ENCODE measurements at places on chromosomes 7 and 10.

- DNase-seq = no peak
These were observed 155.3 kb downstream of the C10orf105 start for GRCh38 chr10:71564194-71564820.

- no peak for DNase-seq
These were observed 5.5 kb downstream of the CPA5 start for GRCh38 chr7:130349911-130350782.

DNA sequence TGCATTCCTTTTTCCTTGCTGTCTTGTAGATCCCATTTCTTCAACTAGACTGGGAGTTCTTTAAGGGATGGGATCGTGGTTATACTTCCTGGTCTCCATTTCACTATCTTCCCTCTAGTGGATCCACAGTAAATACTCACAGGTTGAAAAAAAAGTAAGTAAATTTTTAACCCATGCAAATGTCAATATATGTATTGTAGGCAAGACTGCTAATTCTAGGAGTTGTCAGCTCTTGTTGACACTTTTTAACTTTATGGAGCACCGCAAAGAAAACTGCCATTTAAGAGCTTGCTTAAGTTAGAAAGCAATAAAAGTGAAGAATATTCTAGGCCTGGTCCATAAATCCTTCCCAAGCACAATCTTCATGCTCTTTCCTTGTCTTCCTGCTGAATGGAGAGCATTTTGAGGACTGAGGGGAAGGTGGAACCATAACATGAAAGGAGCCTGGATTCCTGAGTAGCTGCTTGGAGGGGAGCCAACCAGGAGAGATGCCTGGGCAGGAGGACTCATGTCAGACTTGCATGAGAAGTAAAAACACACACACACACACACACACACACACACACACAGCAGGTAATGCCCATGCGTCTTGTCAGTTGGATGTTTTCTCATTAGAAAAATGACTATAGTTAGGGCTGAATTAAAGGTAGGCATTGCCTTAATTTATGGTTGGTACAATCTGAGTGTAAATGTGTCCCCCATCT is 32.2 kb downstream of the VWA2 start:
- no peak for DNase-seq

GRCh38 chr10:90168244-90168643 is 466.9 kb downstream of the KIF20B start:
- no peak for DNase-seq

GRCh38 chr7:20783700-20784387 is 2.8 kb downstream of the SP8 start:
- no peak for DNase-seq

GRCh38 chr10:84173501-84173929 is at the start of gene GPR15LG:
GPR15LG (plus strand) TSS chr10:84173801; CDS start chr10:84173852, 51 bp downstream.
- no peak for DNase-seq
